ENCODE measurements at places on chromosomes 13 and 19.

DNA sequence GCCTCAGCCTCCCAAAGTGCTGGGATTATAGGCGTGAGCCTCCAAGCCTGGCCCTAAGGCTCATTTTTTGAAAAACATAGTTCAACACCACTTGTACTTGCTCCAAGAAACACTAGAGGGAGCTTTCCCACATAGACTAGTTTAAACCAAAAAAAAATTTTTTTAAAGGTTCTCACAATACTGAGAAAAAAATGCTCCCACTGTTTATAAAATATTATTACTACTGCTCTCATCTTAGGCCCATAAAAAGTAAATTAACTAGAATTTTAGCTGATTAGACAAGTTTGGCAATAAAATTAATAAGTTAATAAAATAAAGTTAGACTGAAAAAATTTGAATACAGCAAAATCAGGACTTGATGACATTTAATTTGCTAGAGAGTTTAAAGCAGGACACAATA, 109.5 kb downstream of the TBC1D4 start:
- DNase-seq, result peak; percentile 53

- DNase-seq, result peak; percentile 95
Observed at GRCh38 chr19:6744381-6745301, 5.2 kb downstream of the TRIP10 start.

DNA sequence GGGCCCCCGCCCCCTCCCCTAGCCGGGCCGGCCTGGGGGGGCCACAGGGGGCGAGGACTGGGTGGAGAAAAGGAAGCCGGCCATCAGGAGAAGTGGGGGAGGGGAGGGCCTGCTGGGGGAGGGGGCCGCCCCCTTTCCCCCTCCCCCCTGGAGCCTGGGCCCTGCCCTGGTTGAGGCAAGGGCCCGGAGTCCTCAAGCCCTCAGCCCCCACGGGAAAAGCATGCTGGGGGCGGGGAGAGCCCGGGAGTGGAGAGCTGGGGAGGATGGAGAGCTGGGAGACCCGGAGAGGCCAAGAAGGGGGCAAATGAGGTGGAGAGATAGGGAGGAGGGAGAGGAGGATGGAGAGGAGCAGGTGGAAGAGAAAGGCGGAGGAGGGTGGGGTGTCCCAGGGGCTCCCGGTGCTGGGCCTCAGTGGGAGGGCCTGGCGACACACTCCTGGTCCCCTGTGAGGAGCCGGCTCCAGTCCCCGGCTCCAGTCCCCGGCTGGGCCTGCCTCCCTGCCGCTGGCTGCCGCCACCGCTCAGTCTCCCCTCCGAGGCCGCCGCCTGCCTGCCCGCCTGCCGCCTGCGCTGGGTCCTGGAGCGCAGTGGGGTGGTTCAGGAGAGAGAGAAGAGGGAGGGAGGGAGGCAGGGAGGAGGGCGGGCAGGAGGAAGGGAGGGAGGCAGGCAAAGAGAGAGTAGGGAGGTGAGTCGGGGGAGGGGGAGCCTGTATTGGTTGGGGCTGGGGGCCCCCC, at the start of gene GRIK5:
TSS of gene GRIK5 (minus strand) at position 588 of the 733 bp plus-strand sequence. CDS start 4,436 bp downstream, outside the sequence.
- no peak for DNase-seq

- no peak for DNase-seq
Observed at GRCh38 chr19:39237200-39238184, 7.3 kb downstream of the IFNL3 start.

- DNase-seq, result no peak
Observed at GRCh38 chr19:10760273-10760944, 42.5 kb downstream of the DNM2 start.

DNA sequence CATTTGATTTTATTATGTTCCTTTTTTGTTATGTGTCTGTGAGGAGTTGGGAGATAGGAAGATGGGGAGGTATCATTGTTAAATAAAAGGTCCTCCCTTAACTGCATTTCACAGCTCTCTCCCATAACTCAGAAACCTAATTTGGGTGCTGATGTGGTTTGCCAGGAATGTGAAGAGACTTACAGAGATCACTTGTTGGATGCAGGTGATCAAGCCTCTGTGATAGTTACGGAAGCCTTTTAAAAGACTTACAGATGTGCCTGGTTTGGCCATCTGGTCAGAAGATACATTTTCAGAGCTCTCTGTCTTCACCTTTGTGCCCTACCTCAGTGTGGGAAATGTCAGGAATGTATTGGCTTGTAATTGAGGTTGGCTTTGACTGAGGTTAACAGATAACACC, 146.1 kb downstream of the STOML3 start:
- no peak for DNase-seq

DNA sequence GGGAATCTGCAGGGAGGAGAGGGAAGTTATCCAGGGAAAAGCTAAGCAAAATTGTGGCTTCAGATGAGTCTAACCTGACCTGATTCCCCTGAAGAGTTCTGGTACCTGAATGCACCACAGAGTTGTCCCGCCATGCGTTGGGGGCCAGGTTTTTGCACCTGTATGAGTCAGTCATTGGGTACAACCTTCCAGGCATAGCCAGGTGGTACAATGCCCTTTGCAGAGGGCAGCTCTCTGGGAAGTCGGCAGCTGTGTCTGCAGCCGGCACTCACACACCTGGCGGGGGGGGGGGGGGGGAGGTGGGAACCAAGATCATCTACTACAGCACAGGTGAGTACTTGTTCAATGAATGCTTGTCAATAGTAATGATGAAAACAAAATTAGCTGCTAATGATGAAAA, 52.5 kb upstream of the GTF3A start:
- DNase-seq, result no peak

DNA sequence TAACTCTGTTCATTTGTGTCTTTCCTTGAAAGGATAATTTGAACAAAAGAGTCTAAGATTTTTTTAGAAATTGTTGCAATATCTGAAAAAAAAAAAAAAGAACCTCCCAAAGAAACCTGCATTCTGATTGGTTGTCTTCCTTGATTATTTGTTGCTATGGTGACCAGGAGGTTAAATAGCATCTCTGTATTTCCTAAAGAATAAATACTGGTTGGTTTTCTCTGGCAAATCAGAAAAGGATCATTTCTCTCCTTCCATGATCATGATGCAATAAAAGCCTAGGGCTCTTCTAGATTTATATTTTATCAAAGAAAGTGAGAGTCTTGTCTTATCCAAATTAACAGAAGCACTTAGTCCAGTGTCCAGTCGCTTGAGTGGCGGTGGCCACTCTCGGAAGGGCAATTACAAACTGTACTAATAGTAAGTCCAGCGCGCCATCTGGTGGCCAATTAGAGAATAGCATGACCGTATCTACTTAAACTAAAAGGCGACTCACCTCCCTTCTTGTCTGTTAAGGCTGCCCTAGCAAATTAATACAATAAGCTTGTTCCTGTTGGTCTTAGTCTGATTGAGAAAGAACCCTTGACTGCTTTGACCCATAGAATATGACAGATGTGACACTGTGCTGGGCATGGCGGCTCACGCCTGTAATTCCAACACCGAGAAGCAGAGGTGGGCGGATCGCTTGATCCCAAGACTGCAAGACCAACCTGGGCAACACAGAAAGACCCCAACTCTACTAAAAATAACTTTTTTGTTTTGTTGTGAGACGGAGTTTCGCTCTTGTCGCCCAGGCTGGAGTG, 47.0 kb upstream of the PNMA8B start:
- peak; percentile 92 for DNase-seq

DNA sequence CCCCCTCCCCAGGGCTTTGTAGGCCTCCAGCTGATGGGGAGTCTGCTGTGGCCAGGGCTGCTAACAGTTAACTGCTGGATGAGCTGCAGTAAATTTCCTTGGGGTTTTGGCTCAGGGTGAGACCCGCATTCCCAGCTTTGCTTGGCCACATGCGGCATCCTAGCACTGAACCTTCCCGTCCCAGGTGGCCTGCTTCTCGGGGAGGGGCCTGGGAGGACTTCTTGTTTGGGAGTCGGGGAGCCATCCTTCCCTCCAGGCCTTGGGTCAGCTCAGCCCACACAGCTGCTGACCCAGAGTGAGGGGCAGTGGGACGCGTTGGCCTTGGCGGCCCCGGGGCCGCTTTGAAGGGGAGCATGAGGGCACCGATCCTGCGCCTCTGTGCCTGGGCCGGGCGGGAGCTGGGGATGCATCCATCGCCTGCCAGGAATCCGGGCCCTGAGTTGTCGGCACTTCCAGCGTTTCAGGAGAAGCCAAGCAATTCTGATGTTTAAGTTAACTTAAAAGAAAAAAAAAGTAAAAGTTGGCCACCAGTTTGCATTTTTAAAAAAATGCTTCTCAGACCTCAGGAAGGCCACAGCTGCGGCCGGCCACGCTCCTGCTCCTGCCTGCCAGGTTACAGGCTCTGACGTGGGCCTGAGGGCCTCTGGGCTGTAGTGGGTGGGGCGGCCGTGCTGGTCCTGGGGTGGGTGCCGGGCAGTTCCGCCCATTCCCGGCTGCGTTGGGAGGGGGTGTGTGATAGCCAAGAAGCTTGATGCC, 27.7 kb downstream of the CRTC1 start:
- DNase-seq, result peak; percentile 68

GRCh38 chr19:12825254-12826131, 8.9 kb downstream of the RTBDN start:
- DNase-seq, result no peak

DNA sequence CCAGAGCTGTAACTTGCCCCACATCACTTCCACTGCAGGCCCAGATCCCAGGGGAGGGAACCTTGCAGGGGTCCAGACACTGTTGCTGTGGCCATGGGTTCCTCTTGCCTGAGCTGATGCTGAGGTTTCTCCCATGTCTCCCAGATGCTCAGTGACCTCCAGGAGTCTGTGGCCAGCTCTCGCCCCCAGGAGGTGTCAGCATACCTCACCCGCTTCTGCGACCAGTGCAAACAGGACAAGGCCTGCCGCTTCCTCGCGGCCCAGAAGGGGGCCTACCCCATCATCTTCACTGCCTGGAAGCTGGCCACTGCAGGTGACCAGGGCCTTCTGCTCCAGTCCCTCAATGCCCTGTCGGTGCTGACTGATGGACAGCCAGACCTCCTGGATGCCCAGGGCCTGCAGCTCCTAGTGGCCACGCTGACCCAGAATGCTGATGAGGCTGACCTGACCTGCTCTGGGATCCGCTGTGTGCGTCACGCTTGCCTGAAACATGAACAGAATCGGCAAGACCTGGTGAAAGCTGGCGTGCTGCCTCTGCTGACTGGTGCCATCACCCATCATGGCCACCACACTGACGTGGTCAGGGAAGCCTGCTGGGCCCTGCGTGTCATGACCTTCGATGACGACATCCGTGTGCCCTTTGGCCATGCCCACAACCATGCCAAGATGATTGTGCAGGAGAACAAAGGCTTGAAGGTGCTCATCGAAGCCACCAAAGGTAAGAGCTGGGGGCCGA, 12.1 kb upstream of the SLC25A42 start:
- no peak for DNase-seq

DNA sequence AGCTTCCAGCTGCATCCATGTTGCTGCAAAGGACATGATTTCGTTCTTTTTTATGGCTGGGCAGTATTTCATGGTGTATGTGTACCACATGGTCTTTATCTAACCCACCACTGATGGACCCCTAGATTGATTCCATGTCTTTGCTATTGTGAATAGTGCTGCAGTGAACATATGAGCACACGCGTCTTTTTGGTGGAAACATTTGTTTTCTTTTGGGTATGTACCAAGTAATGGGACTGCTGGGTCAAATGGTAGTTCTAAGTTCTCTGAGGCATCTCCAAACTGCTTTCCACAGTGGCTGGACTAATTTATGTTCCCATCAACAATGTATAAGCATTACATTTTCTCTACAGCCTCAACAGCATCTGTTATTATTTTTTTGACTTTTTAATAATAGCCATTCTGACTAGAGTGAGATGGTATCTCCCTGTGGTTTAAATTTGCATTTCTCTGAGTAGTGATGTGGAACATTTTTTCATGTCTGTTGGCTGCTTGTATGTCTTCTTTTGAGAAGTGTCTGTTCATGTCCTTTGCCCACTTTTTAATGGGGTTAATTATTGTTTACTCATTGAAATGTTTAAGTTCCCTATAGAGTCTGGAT, 6.8 kb upstream of the UBE2L5 start:
- DNase-seq, result no peak

GRCh38 chr19:9847087-9847671, 12.1 kb downstream of the PIN1 start:
- no peak for DNase-seq

DNA sequence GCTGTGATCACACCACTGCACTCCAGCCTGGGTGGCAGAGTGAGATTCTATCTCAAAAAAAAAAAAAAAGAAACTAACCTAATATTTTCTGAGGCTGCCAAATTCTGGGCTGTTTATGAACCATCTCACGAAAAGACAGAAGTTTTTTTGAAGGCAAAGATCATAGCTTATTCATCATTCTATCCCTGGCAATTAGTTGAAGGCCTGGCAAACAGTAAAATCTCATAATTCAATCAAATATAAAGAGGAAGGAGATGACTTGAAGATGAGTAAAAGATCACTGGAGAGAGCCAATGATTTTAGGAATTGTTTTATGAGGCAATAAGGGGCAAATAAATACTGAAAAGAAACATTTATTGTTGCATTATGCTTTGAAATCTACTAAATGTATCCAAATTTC, 216.5 kb downstream of the DCLK1 start:
- DNase-seq, result no peak

GRCh38 chr13:41060724-41061074, 610 bp upstream of the WBP4 start:
- DNase-seq, result peak; percentile 86

DNA sequence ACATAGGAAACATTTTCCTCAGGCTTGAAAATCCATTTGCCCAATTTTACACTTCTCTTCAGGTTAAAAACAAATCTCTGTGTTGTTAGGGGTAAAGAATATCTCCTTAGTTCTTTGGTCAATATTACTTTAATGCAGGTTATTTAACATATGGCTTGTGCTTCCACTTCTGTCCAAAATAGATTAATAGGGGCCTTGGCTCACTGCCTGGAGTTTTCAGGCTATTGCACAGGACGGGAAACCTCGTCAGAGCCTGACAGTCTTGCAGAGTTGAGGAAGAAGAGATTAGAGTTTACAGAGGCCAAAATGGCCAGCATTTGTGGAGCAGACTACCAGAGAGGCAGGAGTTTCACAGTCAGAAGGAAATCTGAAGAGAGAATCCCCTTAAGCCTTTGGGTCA, 863.9 kb upstream of the GPC6 start:
- peak; percentile 40 for DNase-seq
